ENCODE measurements at places on chromosomes 11 and 22.

- no peak for DNase-seq
Observed at GRCh38 chr11:133082841-133083488, 449.3 kb downstream of the OPCML start.

DNA sequence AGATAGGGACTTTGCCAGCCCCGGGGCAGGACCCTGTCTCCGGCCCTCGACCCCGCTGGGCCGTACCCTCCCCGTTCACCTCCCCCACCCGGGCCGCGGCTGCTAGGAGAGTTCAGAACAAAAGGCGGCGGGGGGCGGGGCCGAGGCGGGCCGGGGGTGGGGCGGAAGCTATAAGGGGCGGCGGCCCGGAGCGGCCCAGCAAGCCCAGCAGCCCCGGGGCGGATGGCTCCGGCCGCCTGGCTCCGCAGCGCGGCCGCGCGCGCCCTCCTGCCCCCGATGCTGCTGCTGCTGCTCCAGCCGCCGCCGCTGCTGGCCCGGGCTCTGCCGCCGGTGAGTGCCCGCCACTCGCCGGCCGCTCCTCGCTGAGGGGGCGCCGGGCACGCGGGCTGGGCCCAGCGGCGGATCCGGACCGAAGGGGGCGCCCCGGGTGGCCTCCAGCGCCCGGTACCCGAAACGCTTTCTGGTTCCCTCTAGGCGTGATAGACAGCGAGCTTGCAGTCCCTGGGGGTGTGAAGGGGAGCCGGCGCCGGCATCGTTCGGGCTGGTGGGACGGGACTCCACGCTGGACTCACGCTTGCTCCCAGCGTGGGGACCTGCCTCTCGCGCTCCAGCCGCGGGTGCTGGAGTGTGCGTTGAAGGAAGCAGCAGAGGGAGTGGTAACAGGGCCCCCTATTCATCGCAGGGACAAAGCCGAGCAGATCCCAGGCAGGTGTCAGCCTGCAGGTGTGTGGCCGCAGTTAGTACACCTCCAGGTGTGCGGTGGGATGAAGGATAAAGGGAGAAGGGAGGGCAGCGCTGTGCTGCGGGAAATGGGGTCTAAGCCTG lies at the start of gene MMP11:
MMP11 (plus strand) TSS at position 201 of the 825 bp plus-strand sequence; CDS start at position 223, 22 bp downstream.
- peak; percentile 31 for DNase-seq

GRCh38 chr11:70175236-70175698 lies 27.8 kb upstream of the FADD start:
- no peak for DNase-seq

DNA sequence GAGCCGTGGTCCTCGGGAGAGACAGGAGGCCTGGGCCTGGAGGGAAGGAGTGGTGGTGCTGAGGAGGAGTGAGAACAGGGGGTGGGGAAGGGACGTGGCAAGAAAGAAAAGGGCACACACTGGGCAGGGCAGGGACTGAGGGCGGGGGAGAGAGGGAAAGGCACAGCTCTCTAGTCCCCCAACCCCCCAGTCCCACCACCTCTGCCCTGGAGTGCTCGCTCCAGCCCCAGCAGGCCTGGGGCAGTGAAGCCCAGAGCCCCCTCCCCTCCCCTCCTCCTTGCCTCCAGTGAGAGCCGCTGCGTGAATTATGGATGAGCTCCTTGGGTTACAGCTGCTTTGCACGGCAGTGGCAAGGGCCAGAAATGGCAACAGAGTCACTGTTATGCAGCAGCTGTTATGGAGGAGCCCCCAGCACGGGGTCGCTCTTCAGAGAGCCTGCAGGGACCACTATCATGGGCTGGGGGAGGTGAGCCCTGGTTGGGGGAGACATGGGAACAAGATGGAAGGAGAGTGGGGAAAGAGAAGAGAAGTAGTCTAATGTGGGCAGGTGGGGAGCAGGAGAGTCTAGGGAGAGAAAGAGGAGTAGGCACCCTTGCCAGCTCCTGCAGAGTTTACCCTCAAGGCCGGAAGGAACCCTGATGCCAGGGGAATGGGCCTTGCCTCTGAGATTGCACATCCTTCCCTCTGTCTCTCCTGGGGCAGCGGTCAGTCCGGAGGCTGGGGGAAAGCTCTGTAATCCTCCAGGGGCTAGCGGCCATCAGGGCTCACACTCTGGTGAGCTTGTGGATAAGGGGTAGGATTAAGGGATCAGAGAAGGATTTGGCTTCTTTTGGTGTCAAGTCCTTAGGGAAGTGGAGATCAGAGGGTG lies 3.6 kb downstream of the RTN4RL2 start:
- no peak for DNase-seq

GRCh38 chr11:3738241-3738640 lies 59.1 kb downstream of the NUP98 start:
- DNase-seq: no peak

DNA sequence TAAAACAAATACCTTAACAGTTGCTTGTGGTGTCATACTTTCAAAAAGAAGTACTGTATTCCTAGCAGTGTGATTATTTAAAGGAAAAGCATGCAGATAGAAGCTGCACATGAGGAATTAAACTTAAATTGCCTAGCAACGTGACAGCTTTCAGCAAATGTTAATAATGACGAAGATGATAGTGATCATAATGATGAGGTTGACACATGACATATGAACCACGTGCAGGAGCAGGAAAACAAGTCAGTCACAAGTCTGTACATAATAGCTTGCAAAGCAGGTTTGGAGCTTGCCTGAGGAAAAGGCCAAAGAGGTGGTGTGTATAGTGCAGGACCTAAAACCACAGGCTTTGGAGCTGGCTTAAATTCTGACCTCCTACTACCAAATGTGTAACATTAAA lies 30.6 kb upstream of the PIK3C2A start:
- no peak for DNase-seq

- no peak for DNase-seq
Observed at GRCh38 chr11:93685196-93685595, 23.7 kb downstream of the CEP295 start.
